Hepatic stellate cell (primary cell): ENCODE measurements at places on chromosomes 3 and 15.

GRCh38 chr3:64151342-64151871 lies 73.9 kb downstream of the PRICKLE2 start:
- DNase-seq, result no peak

GRCh38 chr3:121467085-121467484 lies 78.7 kb downstream of the POLQ start:
- no peak for DNase-seq

- DNase-seq, result peak; percentile 95
These were observed at the start of gene NR2F2 for GRCh38 chr15:96330450-96331143. Gene NR2F2, plus strand, starts transcription at chr15:96330700. Its CDS starts 1,406 bp downstream, at chr15:96332106.

DNA sequence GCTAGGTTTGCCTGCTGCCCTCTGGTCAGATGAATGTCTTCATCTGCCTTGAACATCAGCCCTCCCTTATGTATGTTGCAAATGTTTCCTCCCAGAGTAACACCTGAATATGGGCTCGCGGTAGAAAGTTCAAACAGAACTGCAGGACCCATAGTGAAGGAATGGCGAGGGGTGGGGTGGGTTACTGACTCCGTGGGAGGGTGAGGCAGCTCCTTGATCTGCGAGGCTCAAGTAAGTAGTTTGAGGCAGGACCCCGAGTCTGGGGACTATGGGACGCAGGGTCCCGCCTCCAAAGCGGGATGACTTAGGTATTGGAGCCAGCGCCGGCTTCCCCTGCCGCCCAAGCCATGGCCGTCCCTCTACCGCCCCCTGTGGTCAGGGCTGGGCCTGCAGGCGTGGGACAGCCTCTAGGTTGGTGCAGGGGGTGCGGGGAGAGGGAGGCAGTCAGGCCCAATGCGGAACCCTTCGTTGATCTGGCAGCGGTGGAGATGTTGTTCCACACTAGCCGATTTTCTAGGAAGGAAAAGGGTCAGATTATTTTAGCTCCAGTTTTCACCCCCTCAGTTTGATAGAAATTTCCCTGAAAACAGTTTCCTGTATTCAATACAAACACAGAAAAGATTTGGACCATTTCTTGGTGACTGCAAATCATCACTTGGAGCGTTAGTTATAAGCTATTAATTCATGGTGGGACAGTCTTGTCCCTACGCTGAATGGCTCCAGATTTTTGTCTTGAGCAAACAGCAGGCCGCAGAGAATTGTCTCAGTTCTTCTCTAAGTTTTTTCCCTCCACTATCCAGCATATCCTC lies 72.3 kb downstream of the CORO2B start:
- no peak for DNase-seq

DNA sequence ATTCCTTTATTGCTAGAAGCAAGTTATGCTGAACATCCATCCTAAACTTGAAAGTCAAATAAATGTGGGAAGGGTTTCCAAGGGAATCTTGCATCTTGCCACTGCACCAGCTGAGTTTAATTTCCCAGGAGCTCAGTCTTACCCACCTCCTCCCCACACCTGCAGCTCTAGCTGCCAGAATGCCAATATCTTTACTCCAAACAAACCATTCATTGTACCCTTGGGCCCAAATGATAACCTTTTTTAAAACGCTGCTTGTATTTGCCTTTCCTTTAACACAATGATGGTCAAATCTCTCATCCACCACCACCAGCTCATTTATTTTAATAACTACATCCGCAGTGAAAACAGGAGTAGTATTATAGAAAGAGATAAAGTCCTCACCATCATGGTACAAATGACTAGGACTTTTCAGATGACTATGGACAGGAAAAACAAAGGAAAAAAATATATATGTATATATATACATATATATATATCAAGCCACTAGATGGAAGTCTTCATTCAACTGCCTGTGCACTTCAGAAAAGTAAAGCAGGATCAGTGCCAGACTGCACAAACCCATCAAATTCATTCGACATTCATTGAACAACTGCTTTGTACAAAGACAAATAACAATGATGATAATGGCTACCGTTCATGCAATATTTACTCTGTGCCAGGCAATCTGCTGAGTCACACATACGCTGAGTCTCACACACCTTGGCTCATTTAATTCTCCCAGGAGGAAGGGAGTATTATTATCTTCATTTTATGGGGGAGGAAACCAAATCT lies 44.0 kb downstream of the BFSP2 start:
- DNase-seq, result no peak

GRCh38 chr3:17585394-17586325 lies 156.8 kb downstream of the TBC1D5 start:
- DNase-seq, result no peak

DNA sequence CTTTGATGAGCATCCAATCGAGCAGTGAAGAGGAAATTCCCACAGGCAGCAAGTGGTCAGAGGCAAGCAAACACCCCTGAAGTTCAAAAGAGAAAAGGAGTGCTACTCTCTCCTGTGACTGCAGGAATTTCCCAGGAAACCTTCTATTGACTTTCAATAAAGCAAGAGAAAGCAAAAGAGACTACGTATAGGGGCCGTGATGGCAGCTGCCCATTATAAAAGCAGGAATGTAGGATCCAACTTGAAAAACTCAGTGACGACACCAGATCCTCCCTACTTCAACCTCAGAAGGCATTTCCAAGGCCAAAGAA lies 53.1 kb upstream of the IP6K2 start:
- DNase-seq, result no peak

GRCh38 chr15:62093809-62094208 lies 27.0 kb downstream of the C2CD4A start:
- no peak for DNase-seq

GRCh38 chr3:187518616-187519015 lies 150.4 kb downstream of the RTP4 start:
- no peak for DNase-seq

GRCh38 chr15:64285871-64286270 lies 70.1 kb downstream of the CSNK1G1 start:
- DNase-seq, result no peak

DNA sequence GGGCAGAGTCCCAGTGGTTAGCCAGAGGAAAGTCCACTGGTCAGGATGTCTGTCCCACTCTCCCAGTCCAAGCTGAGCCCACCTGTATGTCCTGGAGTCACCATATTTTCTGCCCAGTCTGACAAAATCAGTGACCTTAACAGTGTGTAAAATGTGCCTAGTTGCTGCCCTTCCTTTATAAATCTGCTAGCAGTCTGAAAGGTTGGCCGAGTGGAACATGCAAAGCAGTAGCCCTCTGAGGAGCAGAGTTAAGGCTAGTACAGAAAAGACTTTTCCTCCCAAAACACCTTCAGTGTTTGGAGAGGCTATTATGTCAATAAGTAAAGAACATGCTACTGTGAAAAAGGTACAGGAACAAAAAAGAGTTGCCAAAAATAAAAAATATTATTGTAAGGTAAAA lies 15.3 kb downstream of the TTC21A start:
- DNase-seq, result no peak

- peak; percentile 81 for DNase-seq
These were observed 721 bp downstream of the ADAMTS7 start for GRCh38 chr15:78810362-78811123.

DNA sequence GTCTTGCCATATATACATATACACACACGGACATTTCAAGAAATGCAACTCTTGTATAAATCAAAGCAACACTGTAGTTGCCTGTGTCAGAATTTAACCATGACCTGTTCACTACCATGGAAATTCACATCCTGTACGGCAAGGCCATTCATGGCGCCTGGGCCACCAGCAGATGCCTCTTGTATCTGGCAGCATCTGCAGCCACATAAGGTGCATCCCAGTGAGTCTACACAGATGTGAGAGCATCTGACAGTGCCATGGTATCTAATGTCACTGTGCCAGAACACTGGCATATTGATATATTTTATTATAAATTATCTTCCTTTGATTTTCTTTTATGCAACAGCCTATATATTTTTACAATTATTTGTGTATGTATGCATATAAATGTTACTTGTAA lies 25.1 kb downstream of the PDZRN3 start:
- no peak for DNase-seq

DNA sequence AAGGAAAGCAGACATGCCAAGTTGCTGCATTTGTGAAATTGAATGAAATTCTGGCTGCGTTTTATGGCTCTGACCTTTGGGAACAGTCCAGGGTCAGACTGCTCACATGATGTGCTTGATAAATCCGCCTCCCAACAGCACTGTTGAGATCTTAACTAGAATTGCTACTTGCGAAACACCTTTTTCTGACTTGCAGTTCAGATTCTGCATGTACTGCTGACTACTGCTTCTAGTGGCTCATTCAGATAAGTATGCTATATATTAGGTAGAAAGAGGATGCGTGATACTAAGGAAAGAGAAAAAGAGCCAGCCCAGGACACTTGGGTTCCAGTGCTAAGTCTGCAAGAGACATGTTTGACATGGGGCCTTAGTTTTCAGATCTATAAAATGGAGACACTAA lies 129.4 kb downstream of the LPP start:
- DNase-seq, result no peak

DNA sequence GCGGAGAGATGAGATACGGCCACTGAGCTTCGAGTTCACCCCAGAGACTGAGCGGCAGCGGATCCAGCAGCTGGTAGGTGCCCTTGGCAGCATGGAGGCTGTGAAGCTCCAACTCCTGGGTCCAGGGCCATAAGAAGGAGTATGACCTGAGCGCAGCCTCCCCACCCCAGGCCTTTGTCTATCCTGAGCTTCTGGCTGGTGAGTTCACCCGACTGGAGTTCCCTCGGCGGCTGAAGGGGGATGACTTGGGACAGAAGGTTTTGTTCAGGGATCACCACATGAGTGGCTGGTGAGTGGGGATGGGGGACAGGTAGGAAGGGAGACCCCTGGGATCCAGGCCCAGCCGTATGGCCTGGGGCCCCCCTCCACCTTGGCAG lies 2.6 kb downstream of the PPM1M start:
- no peak for DNase-seq

DNA sequence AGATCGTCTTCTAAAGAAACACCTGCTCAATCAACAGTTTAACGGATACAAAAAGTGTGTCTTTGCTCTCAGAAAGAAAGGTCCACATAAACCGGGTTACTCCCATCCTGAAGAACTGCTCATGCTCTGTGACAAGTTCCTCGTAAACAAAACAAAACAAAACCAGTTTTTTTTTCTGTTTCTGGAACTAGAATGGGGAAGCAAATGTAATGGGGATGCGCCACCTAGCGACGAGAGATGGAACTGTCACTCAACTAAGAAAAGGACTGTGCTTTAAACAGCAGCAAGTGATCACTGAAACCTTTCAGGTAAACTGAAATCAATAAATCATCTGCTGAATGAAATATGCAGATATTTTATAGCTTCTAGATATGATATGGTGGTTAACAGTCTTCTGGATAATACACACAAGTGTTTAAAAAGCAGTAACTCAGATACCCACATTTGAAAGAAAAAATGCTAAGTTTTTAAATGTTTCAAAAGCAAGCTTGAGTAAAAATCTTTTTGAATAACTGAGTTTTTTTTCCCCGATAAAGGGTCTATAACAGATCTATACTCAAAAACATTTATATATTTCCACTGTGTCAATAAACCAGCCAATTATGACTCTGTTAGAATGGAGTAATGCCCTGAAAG lies 10.9 kb downstream of the TM2D3 start:
- peak; percentile 26 for DNase-seq

GRCh38 chr15:67164811-67165253 lies 89.6 kb downstream of the AAGAB start:
- DNase-seq, result no peak

DNA sequence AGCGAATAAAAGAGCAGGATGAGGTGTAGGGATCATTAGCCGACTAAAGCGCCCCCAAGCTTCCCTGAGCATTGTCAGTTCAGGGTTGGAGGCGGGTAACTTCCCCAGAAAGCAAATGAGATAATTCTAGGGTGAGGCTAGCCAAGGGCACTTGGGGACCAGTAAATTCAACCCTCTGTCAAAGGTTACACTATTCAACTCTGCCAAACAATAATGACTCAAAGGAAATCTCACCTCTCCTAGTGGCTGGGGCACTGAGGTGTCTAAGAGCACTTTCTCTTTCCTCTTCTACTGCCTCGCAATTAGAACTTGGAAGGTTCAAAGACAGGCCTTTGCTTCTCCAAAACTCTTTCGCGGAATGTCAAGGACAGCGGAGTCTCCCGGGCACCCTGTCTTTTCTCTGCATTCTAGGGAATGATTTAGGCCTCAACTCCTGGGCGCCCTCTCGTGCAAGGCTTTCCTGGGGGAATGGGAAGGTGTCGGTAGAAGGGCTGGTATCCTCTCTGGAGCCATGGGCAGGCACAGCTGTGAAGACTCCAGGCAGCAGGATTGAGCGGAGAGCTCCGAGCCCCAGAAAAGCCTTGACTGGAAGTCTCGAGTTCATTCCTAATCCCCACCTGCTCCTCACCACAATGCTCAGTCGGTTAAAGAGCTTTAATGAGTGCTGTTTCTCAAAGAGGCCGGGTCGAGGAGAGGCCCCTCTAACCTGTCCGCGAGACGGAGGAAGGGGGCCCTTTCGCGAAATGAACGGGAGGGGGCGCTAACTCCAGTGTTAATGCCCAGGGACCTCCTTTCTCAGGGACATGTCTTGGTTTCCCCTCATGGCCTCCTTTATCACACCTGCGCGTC lies 21.9 kb downstream of the ZIC4 start:
- no peak for DNase-seq

DNA sequence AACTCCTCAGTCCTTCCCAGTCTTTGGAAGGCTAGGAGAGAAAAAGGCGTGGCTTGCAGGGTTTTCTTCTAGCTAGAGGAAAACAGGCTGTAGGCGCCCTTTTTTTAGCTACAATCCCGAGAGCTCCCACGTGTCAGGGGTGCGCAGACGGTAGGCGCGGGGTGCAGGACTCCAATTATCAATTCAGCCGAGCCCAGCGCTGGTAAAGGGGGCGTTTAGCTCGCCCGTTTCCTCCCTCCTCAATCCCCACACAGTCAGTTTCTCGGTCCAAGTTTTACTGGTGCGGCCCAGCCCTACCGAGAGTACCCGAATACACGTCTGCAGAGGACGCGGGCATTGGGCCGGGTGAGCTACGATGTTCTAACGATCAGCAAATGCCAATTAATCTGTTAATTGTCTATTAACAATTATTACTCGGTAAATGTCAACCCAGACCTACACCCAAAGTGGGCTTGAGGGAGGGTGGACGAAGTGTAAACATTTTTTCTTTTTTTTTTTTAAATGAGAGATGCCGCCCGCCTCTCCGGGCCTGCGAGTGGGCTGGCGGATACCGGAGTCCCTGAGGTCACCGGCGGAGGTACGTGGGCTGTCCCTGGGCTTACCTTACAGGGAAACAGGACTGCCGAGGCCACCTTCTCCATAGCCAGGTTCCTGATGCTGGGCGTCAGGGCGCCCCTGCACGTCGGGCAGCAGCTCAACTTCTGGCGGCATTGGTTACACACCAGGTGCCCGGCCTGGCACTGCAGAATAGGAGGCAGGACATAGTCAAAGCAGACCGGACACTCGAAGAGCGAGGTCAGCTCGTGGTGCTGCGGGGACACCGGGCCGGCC lies 923 bp downstream of the SIAH2 start:
- peak; percentile 51 for DNase-seq

DNA sequence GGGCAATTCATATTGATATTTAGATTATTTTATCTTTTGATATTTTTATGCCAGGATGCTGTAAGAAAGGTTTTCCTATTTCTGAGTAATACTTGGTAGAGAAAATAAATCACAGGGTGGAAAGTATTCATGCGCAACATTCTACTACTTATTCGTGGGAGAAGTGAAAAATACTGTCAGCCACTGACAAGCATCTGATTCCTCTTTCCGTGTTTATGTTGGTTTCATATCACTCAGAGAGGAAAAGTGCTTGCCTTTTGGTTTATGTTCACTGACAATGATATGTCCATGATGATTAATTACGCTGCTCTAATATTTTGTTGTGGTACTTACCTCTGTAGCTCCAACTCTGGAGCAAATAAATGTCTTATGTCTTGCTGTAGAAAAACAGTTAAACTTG lies 429.4 kb downstream of the EDEM1 start:
- DNase-seq, result no peak
